ENCODE measurements at places on chromosomes 4 and X. TPM values are rescaled to one million over a fixed set of nuclear protein-coding genes. Genes with fewer than 3 reads are reported as not detected.

DNA sequence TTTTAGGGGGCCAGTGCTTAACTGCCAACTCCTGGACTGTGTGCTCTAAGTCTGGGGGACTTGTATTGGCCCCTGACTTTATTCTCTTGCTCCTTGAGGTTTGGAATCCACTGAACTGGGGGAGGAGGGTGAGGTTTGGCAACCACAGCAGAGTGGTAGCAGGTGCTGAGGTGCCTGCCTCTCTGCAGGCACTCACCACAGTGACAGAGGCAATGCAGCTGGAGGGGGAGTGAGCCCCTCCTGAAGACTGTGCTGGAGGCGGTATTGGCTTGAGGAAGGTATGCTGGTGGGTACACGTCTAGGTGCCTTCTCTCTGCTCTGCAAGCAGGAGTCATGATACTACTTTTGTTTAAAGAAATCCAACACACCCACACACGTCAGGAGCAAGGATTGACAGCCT is 24.6 kb downstream of the CFAP299 start:
- DNase-seq, result no peak

Gene S100P
- 1.1 TPM for total RNA-seq

Gene PNMA3
- 0.44 TPM for total RNA-seq

DNA sequence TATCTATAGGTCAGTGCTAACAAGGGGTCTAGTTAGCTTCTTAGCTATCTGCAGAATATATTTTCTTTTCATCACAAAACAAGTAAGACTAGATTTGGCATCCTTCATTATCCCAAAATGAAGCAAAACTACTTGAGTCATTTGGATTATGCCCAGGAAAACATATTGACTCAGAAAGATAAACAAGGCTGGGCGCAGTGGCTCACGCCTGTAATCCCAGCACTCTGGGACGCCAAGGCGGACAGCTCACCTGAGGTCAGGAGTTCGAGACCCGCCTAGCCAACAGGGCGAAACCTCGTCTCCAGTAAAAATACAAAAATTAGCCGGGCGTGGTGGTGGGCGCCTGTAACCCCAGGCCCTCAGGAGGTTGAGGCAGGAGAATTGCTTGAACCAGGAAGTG is 18.0 kb upstream of the MND1 start:
- DNase-seq, result no peak

- no peak for DNase-seq
These were observed 123.5 kb upstream of the BMPR1B start for GRCh38 chr4:94634271-94634670.

Gene VCX3A
- not detected for total RNA-seq

Gene PPP2R2C
- total RNA-seq, result 0.72 TPM
